CD4-positive, CD25-positive, alpha-beta regulatory T cell (primary cell): ENCODE measurements at places on chromosomes 5 and 9.

DNA sequence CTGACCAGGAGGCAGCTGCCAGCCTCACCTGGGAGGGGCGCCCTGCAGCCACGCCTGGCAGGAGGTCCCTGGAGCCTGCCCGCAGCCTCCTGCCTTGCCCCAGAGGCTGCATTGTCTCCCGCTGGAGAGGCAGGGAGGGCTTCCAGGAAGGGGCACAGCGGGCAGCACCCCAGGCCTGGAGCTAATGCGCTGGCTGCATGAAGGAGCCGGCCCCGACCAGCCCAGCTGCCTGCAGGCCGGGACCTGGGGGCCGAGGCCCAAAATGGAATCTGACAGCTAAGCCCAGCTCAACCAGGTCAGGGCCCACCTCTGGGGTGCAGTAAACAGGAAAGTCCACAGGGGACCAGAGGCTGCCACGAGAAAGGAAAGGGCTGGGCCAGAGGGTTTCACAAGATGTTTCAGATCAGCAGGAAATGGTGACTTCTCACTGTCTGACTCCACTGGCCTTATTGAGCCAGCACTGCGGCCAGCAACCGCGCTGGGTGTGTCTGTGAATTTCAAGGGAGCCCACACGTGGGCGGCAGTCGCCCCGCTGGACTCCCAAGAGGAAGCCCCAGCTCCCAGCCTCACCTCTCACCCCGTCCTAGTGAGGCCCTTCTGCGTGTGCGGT, 18.6 kb upstream of the NOTCH1 start:
- H3K27ac ChIP-seq, result no peak overlapping the region
- H3K4me3 ChIP-seq, result no peak overlapping the region
- no peak for DNase-seq
- H3K27me3 ChIP-seq, result no peaks in the 10 kb centered on the region

- H3K27ac ChIP-seq, result no peak overlapping the region
- no peak for DNase-seq
- no peak overlapping the region for H3K4me3 ChIP-seq
- no peaks in the 10 kb centered on the region for H3K27me3 ChIP-seq
- H3K4me1 ChIP-seq, result no peaks in the 10 kb centered on the region
Measured at GRCh38 chr9:72996114-72996513, 43.3 kb upstream of the ALDH1A1 start.

DNA sequence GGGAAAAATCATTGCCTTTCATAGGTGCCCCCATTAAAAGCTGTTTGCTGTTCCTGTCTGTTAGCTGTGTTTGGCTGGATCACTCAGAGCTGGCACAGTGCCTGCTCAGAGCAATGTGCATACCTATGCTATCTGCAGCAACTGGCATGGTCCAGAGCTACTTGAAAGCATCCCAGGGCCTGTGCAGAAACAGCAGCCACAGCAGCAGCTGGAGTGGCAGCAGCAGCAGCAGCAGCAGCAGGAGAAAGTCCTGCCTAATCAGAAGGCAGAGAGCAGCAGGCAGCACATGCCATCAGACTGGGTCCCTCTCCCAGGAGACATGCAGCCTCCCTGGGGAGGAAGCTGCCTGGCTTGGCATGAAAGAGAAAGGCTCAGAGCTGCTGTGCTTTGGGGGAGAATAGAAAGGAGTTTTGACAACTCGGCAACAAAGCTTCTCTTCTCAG, 243.8 kb upstream of the WWC1 start:
- no peaks in the 10 kb centered on the region for H3K4me1 ChIP-seq
- no peak overlapping the region for H3K4me3 ChIP-seq
- no peaks in the 10 kb centered on the region for H3K36me3 ChIP-seq
- no peak for DNase-seq

DNA sequence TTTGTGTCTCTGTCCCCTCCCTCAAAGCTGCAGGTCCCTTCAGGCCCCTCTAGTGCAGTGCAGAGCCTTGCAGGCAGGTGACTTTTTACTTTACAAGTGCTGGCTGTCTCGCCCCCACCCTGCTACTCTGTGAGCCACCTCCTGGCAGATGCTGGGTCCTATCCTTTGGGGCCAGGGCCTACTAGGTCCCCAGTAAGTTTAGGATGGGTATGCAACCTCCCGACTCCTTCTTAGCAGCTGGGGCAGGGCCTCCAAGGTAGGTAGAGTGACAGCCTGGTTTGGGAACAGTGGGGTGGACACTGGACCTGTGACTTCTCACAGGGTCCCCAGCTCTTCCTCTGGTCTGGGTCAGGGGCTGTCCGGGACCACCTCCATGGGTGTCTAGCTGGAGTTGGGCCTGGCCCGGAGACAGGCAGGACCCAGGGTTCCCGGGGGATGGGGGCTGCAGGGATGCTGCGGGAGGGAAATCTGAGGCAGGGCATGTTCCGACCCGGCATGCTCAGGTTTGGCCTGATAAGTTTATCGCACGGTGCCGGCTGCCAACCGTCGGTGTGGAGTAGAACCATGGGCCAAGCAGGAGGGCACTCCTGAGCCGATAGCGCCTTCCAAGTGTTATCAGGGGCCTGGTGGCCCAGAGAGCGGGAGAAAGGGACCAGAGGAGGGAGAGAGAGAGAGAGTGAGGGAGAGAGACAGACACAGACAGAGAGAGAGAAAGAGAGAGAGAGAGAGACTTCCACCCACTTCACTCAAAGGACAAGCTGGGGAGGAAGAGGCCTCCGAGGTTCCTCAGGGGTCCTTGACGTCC, 20.5 kb downstream of the GFI1B start:
- no peak overlapping the region for H3K27ac ChIP-seq
- H3K36me3 ChIP-seq, result no peaks in the 10 kb centered on the region
- DNase-seq, result no peak
- H3K4me1 ChIP-seq, result no peaks in the 10 kb centered on the region
- no peaks in the 10 kb centered on the region for H3K27me3 ChIP-seq
- H3K4me3 ChIP-seq, result no peak overlapping the region

- no peaks in the 10 kb centered on the region for H3K27me3 ChIP-seq
- H3K4me1 ChIP-seq, result no peaks in the 10 kb centered on the region
- no peak overlapping the region for H3K27ac ChIP-seq
Measured at GRCh38 chr5:151897020-151897552, 27.6 kb downstream of the GLRA1 start.
